Upper lobe of left lung (tissue), 6 donors: ENCODE measurements at places on chromosomes 2 and 18. TPM values are rescaled to one million over a fixed set of nuclear protein-coding genes. Genes with fewer than 3 reads are reported as not detected.

Gene ANTXR1
- 11.5 TPM for total RNA-seq

Gene PDE11A
- total RNA-seq = 0.57 TPM

Gene ASB18
- not detected for total RNA-seq

Gene PIAS2
- 18.4 TPM for total RNA-seq

Gene FEV
- total RNA-seq = not detected

Gene IL1RL1
- 50.9 TPM for total RNA-seq

Gene STPG4
- not detected for total RNA-seq

- H3K36me3 ChIP-seq = peaks cover 5% of the 10 kb centered on the region
- H3K27me3 ChIP-seq = no peaks in the 10 kb centered on the region
- no peak for DNase-seq
- H3K4me3 ChIP-seq = peak overlapping the region; percentile 54
- peak overlapping the region; percentile 98 for H3K27ac ChIP-seq
Observed at GRCh38 chr18:9135081-9135911, 1.3 kb upstream of the ANKRD12 start.

- no peaks in the 10 kb centered on the region for H3K4me1 ChIP-seq
- no peak overlapping the region for H3K27ac ChIP-seq
- no peaks in the 10 kb centered on the region for H3K36me3 ChIP-seq
- H3K27me3 ChIP-seq = no peaks in the 10 kb centered on the region
Observed at GRCh38 chr2:221494556-221494955, 77.5 kb downstream of the EPHA4 start.

- no peak overlapping the region for H3K27ac ChIP-seq
- H3K36me3 ChIP-seq = no peaks in the 10 kb centered on the region
- no peak overlapping the region for H3K4me3 ChIP-seq
- peak; percentile 10 for DNase-seq
Observed at GRCh38 chr2:128385365-128385764, 66.7 kb upstream of the HS6ST1 start.
